Activated CD4-positive, alpha-beta memory T cell treated with anti-CD3 and anti-CD28 coated beads for 36 hours (primary cell): ENCODE measurements at places on chromosomes 7 and 10. TPM values are rescaled to one million over a fixed set of nuclear protein-coding genes. Genes with fewer than 3 reads are reported as not detected.

Gene PLPP4
- not detected for total RNA-seq

Gene PRRT4
- total RNA-seq = 0.12 TPM

DNA sequence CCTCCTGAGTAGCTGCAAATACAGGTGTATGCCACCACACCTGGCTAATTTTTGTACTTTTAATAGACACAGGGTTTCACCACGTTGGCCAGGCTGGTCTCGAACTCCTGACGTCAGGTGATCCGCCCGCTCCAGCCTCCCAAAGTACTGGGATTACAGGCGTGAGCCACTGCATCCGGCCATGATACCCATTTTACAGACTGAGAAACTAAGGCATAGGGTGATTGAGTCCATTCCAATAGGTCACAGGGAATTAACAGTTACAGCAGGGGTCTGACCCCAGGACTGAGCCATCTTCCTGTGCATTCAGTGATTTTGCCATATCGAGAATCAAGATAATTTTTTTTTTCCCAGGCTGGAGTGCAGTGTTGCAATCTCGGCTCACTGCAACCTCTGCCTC, 12.3 kb upstream of the CTBP2 start:
- DNase-seq = no peak
- H3K36me3 ChIP-seq = no peaks in the 10 kb centered on the region

DNA sequence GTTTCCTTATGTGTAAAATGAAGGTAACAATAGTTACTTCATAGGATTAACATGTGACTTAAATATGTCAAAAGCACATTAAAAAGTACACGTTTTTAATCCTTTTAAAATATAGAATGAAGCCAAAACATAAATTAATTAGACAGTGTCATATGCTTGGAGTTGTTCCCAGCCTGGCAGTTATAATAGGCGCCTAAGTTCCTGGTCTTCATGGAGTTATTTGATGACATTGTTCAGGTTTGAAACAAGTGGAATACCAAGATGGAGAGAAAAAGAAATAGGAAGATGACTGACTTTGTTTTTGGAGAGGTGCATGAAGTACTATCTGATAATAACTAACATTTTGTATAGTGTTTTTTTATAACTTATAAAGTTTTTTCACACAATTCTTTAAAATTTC, 67.3 kb downstream of the ZNRF2 start:
- H3K4me1 ChIP-seq = peaks cover 46% of the 10 kb centered on the region
- no peak for DNase-seq
- no peaks in the 10 kb centered on the region for H3K27me3 ChIP-seq
- H3K4me3 ChIP-seq = no peak overlapping the region

DNA sequence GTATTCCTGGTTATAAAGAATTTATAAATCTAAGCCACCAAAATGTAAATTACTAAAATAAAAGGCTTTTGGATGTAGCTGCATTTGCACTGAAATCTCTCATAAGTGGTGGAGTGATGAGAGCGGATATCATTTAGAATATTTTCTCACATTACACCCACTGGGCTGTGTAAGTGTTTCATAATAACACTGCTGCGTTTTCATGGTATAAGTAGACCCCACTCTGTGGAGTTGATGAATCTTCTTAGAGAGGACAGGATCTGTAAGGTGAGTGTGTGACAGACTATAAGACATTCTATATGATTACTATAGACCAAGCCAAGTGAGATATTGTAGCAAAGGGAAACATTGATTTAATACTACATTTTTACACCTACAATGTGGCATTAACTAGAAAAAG, 1024.1 kb upstream of the LRRN3 start:
- no peak overlapping the region for H3K4me3 ChIP-seq
- no peaks in the 10 kb centered on the region for H3K4me1 ChIP-seq
- DNase-seq = no peak
- H3K36me3 ChIP-seq = no peaks in the 10 kb centered on the region

DNA sequence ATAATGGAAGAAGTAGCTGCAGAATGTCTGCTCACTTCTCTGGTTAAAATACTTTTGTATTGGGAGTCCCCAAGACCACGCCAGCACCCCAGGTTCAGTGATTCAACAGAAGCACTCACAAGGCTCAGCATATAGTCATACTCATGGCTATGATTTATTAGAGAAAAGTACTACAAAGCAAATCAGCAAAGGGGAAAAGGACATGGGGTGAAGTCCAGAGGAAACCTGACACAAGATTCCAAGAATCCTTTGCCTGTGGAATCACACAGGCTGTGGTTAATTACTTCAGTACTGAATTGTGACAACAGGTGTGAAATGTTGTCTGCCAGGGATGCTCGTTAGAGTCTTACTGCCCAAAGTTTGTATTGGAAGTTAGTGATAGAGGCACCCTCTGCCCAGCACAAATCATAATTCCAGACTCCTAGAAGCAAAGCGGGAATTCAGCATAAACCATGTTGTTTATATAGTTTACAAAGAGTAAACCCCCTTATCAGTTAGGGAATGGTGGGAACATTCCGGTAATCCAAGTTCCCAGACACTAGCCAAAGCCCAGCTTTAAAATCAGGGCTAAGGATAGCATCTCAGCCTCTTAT, 79.4 kb downstream of the HYCC1 start:
- no peak overlapping the region for H3K27ac ChIP-seq
- no peak for DNase-seq
- H3K36me3 ChIP-seq = no peaks in the 10 kb centered on the region
- H3K4me1 ChIP-seq = no peaks in the 10 kb centered on the region
- H3K27me3 ChIP-seq = no peaks in the 10 kb centered on the region
- no peak overlapping the region for H3K4me3 ChIP-seq

DNA sequence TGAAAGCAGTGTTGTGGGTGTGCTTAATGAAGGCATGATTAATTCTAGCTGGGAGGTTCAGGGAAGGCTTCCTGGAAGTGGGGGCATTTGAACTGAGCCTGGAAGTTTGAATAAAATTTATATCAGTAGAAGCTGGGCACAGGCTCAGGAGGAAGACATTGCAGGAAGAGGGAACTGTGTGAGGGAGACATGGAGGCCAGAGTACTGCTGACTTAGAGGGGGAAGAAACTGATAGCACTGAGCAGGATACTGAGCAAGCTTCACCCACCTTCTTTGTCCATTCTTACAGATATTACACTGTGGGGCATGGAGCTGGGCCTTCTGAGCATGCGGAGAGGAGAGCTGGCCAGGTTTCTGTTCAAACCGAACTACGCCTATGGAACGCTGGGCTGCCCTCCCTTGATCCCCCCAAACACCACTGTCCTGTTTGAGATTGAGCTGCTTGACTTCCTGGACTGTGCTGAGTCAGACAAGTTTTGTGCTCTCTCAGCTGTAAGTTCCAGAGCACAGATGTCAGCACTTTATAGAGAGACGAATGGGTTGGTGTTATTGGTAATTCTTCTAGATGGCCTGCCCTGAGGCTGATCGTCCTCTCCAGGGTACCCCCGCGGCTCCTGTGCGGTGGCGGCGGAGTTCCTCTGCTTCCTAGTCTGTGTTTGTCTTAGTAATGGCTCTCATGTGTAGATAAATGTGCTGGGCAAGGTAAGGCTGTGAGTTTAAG, 2.1 kb downstream of the FKBP6 start:
- H3K27me3 ChIP-seq = no peaks in the 10 kb centered on the region
- H3K4me3 ChIP-seq = no peak overlapping the region
- H3K36me3 ChIP-seq = no peaks in the 10 kb centered on the region
- DNase-seq = no peak
- H3K4me1 ChIP-seq = no peaks in the 10 kb centered on the region

GRCh38 chr7:23332910-23333612, 33.9 kb downstream of the MALSU1 start:
- no peak overlapping the region for H3K27ac ChIP-seq
- no peaks in the 10 kb centered on the region for H3K4me1 ChIP-seq
- peaks cover 2% of the 10 kb centered on the region for H3K36me3 ChIP-seq
- peaks cover 14% of the 10 kb centered on the region for H3K27me3 ChIP-seq

- H3K36me3 ChIP-seq = no peaks in the 10 kb centered on the region
- no peak for DNase-seq
- H3K27me3 ChIP-seq = peaks cover 2% of the 10 kb centered on the region
- no peaks in the 10 kb centered on the region for H3K4me1 ChIP-seq
Measured at GRCh38 chr7:120799813-120800475, 58.0 kb downstream of the TSPAN12 start.

Gene AOC1
- total RNA-seq = not detected

Gene CHAT
- total RNA-seq = not detected

- no peak overlapping the region for H3K27ac ChIP-seq
- H3K4me3 ChIP-seq = no peak overlapping the region
- no peaks in the 10 kb centered on the region for H3K4me1 ChIP-seq
- H3K36me3 ChIP-seq = no peaks in the 10 kb centered on the region
Measured at GRCh38 chr10:1185911-1186682, 129.9 kb downstream of the WDR37 start.

DNA sequence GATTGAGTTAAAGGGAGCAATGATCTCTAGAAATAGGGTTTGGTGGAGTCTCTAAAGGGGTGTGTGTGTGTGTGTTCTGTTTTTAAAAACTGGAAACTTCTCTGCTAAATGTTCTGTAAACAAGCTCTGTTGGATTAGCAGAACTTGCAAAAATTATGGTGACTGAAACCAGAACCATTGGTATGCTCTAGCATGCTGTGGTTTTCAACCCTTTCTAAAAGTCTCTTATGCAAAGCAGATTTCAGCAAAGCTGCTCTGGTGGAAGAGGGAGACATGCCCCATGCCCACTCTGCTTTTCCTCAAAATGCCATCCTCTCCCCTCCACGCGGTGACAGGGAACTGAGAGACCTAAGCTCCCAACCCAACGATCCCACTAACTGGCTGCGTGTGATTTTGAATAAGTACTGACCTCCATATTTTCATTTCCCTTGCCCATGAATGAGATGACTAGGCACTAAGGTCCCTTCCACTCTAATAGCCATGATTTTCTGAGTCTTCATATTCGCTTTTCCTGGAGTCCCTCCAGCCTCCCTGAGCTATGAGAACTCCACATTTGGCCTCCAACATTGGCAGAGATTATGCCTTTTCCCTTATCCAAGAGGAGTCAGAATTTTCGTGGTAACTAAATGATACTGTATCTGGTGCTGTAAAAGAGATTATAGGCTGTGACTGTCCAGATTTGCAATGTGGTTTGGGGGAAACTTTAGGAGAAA, 117.3 kb upstream of the PALS2 start:
- no peak for DNase-seq
- no peak overlapping the region for H3K27ac ChIP-seq
- H3K4me3 ChIP-seq = no peak overlapping the region
- H3K27me3 ChIP-seq = peaks cover 6% of the 10 kb centered on the region

GRCh38 chr7:2175091-2175490, 57.7 kb downstream of the MAD1L1 start:
- H3K4me3 ChIP-seq = no peak overlapping the region
- no peaks in the 10 kb centered on the region for H3K27me3 ChIP-seq
- H3K27ac ChIP-seq = no peak overlapping the region
- no peak for DNase-seq
- peaks cover 8% of the 10 kb centered on the region for H3K36me3 ChIP-seq
- no peaks in the 10 kb centered on the region for H3K4me1 ChIP-seq

Gene CACNB2
- total RNA-seq = not detected

Gene CUZD1
- total RNA-seq = 1.4 TPM

DNA sequence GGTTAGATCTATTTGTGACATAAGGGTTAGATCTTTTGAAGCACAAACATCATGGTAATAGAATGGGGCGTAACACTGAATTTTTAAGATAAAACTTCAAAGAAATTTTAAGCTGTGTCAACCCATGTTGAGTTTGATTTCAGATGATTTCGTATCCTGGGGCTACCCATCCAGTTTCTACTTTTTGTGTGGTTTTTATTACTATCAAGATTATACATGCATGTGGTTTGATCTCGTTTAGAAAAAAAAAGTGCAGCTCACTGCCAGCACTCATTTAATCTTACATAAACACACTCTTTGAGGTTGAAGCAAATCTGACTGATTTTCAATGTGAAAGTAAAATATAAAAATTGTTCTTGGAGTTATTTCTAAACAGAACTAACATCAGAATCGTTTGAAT, 140.8 kb upstream of the GRB10 start:
- no peak overlapping the region for H3K27ac ChIP-seq
- DNase-seq = no peak
- H3K4me3 ChIP-seq = no peak overlapping the region
- peaks cover 2% of the 10 kb centered on the region for H3K27me3 ChIP-seq
- no peaks in the 10 kb centered on the region for H3K4me1 ChIP-seq

- peak; percentile 60 for DNase-seq
- no peak overlapping the region for H3K4me3 ChIP-seq
- peaks cover 2% of the 10 kb centered on the region for H3K36me3 ChIP-seq
- H3K27me3 ChIP-seq = peaks cover 2% of the 10 kb centered on the region
Measured at GRCh38 chr7:50664461-50664922, 99.3 kb upstream of the DDC start.

Gene PAXIP1
- total RNA-seq = 21.7 TPM

- H3K27me3 ChIP-seq = no peaks in the 10 kb centered on the region
- DNase-seq = no peak
- no peak overlapping the region for H3K27ac ChIP-seq
Measured at GRCh38 chr7:18948521-18948920, 168.9 kb downstream of the TWIST1 start.

Gene BCL7B
- total RNA-seq = 48.0 TPM

DNA sequence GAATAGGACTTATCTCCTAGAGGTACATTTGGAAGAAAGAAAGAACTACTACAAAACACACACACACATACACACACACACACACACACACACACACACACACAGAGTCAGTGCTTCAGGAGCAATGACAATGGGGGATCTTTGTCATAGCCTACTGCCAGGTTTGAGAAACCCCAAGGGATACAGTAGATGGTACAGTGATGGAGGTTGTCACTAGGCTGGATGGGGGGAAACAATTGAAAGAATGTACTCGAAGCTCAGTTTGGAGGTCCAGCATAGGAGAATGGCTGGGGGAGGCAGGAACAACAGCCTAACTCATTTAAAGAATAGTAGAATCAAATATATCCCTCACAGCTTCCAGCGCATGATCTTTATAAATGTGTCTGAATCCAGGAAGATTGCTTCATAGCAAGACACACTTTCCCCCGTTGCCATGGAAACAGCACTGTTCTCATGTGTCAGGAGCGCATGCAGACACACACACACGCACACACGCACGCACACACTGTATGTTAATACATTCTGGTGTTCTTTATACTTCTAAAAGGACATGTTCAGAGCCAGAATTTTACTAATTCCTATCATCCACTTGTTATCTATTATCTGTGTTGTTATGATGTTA, 32.6 kb upstream of the ZNRF2 start:
- no peak for DNase-seq
- no peaks in the 10 kb centered on the region for H3K27me3 ChIP-seq
- no peak overlapping the region for H3K4me3 ChIP-seq
- no peaks in the 10 kb centered on the region for H3K36me3 ChIP-seq
- H3K27ac ChIP-seq = no peak overlapping the region
- H3K4me1 ChIP-seq = peaks cover 12% of the 10 kb centered on the region

DNA sequence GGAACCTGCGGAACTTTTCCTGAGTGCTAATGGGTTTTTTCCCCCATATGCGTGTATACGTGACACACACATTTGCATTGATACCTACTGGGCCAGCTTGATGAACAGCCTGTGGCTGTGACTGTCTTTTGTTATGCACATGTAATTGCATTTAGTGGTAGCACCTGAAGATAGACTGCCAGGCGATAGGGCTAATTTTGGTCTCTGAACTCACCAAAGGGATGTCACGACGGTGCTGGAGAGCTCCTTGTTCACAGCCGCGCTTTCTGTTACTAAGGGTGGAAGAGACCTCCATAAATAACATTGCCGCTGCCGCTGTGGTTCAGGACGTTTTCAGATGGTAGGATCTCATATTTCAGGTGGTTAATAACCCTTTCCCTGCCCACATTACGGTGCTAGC, 133.2 kb downstream of the CAMK1D start:
- no peaks in the 10 kb centered on the region for H3K27me3 ChIP-seq
- H3K36me3 ChIP-seq = peaks cover 3% of the 10 kb centered on the region
- no peak overlapping the region for H3K4me3 ChIP-seq
- no peak overlapping the region for H3K27ac ChIP-seq
- DNase-seq = no peak

Gene HMX3
- total RNA-seq = 0.19 TPM

GRCh38 chr10:47277352-47278151, 22.4 kb upstream of the GDF10 start:
- H3K4me3 ChIP-seq = peak overlapping the region; percentile 17
- H3K4me1 ChIP-seq = peaks cover 24% of the 10 kb centered on the region
- H3K27ac ChIP-seq = peak overlapping the region; percentile 16
- H3K27me3 ChIP-seq = no peaks in the 10 kb centered on the region
- DNase-seq = peak; percentile 73
